Neural cell (in vitro differentiated cells): ENCODE measurements at places on chromosomes 3 and 15. TPM values are rescaled to one million over a fixed set of nuclear protein-coding genes. Genes with fewer than 3 reads are reported as not detected.

The CD80 gene
- polyA plus RNA-seq, result not detected in 2 replicates

The NDUFB4 gene
- polyA plus RNA-seq, result 154 and 170 TPM in 2 replicates

The GOLGA6D gene
- polyA plus RNA-seq, result 0.12 TPM in 1 of 2 replicates, not detected in the other

The SERPINI1 gene
- 123 and 150 TPM in 2 replicates for polyA plus RNA-seq

The USP50 gene
- 1.4 TPM in 1 of 2 replicates, not detected in the other for polyA plus RNA-seq

The MESP2 gene
- not detected in 2 replicates for polyA plus RNA-seq

The GOLGA6L22 gene
- not detected in 2 replicates for polyA plus RNA-seq

The CMSS1 gene
- 26.2 and 31.8 TPM in 2 replicates for polyA plus RNA-seq
